NCI-H2029 (cell line): ENCODE measurements at places on chromosomes 2 and 18.

DNA sequence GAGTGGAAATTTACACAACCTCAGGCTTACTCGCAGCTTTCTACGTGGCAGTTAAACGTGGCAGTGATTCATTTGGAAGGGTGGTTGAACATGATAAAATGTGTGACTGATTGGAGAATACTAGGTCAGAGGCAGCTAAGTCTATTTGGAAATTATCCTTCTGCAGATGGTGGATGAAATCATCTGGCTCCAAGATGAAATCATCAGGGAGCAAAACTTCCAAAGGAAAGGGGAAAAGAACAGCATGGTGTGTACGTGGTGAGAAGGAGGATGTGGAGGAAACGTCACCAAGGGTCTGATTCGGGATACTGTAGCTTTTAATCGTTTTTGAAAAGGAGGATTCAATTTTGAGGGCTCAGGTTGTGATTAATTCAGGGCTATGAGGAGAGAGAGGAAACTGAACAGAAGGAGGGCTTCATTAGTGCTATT is 47.9 kb downstream of the COL3A1 start:
- no peak for DNase-seq

DNA sequence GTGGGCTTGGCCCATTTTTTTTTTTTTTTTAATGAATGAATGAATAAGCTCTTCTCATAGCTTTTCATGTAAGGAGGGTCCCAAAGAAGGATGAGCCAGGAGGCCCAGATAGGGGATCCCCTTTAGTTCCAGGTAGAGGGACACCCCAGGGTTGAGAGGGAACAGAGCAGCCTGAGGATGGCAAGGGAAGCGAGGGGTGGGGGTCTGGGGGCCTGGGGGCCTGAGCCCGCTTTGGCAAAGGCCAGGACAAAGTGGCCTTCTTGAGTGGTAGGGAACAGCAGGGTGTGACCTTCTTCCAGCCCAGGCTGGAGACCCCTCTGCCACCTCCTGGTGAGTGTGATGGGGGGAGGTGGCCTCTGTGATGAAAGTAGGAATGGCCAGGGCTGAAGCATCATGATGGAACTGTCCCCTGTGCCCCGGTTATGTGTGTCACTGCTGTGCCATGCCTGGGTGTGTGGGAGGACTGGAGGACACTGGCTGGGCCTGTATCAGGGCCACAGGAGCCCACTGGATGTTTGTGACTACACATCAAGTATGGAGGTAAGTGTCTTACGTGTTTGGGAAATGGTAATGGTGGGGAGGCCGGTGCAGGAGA is 263.5 kb upstream of the HDAC4 start:
- no peak for DNase-seq

GRCh38 chr2:234594715-234595114 is 97.8 kb upstream of the ARL4C start:
- no peak for DNase-seq

GRCh38 chr2:171390941-171391516 is 42.8 kb downstream of the METTL8 start:
- no peak for DNase-seq

- no peak for DNase-seq
Observed at GRCh38 chr2:30148850-30149249, 2.0 kb downstream of the YPEL5 start.

DNA sequence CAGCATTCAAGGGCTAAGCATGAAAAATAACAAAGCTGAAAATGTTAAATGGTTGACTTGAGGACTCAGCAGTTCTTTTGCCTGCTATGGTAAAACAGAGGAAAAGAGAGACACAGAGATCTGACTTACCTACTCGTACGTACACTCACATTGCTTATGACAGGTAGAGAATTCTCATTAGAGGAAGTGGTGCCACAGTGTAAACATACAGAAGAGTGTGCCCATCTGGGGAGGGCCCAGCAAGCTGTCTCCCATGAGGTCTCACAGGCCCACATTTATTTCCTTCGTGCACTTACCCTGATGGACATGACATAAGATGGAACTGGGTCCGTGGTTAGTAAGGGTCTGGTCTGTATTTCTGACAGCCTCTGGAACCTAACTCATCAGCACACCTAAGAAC is 729.1 kb downstream of the BCL11A start:
- DNase-seq: no peak
